ENCODE measurements at places on chromosomes 5 and 9. TPM values are rescaled to one million over a fixed set of nuclear protein-coding genes. Genes with fewer than 3 reads are reported as not detected.

DNA sequence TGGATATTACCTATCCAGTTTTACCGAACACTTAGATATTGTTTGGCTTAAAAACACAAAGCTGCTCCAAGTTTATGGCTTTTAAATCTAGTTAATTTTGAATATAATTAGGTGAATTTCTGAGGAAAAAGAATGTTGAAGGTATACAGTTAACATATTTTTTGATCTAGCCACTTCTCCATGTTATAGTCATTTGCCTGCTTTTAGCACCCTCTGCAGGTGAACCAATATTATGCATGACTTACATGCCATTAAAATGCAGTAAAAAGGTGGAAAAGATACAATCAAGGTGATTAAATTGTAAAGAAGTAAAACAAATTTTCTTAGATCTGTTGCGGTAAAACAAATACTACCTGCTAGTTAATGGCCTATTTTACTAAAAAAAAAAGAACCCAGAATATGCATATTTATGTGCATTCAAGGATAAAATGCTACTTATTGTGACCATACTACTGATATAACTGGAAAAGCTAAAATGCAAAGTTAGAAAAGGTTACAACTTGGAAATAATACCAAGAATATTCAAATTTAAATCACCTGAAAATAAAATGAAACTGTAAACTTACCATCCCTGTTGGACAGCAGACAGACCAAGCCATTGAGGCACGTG is 132.1 kb downstream of the AP3B1 start:
- no peaks in the 10 kb centered on the region for H3K4me1 ChIP-seq
- peak; percentile 47 for DNase-seq

The ACSL6 gene
- total RNA-seq = 0.19 TPM

The CCDC171 gene
- total RNA-seq = 1.1 TPM

GRCh38 chr5:163912046-163912445 is 406.6 kb downstream of the MAT2B start:
- H3K4me3 ChIP-seq = no peak overlapping the region
- H3K36me3 ChIP-seq = no peaks in the 10 kb centered on the region
- no peaks in the 10 kb centered on the region for H3K27me3 ChIP-seq
- H3K27ac ChIP-seq = no peak overlapping the region
- no peak for DNase-seq

The PDGFRB gene
- total RNA-seq = 5.9 TPM

The SLC1A3 gene
- 195 TPM for total RNA-seq

GRCh38 chr9:114278356-114278755 is 44.5 kb upstream of the ORM1 start:
- H3K27me3 ChIP-seq = no peaks in the 10 kb centered on the region
- H3K27ac ChIP-seq = no peak overlapping the region
- H3K4me1 ChIP-seq = peaks cover 4% of the 10 kb centered on the region
- no peak for DNase-seq

The MARCHF11 gene
- total RNA-seq = 0.86 TPM

GRCh38 chr9:133703591-133704399 is 34.4 kb downstream of the SARDH start:
- H3K27ac ChIP-seq = no peak overlapping the region
- H3K27me3 ChIP-seq = no peaks in the 10 kb centered on the region
- no peaks in the 10 kb centered on the region for H3K36me3 ChIP-seq
- 0 out of 2 replicates have a peak, but pooled peaks cover 4% of the 10 kb centered on the region for H3K4me1 ChIP-seq

- no peaks in the 10 kb centered on the region for H3K27me3 ChIP-seq
- H3K4me3 ChIP-seq = no peak overlapping the region
- H3K4me1 ChIP-seq = 0 out of 2 replicates have a peak, but pooled peaks cover 4% of the 10 kb centered on the region
- no peak for DNase-seq
- peaks cover 3% of the 10 kb centered on the region for H3K36me3 ChIP-seq
Measured at GRCh38 chr5:14464096-14464495, 117.5 kb upstream of the OTULINL start.

The HAVCR1 gene
- 135 TPM for total RNA-seq

DNA sequence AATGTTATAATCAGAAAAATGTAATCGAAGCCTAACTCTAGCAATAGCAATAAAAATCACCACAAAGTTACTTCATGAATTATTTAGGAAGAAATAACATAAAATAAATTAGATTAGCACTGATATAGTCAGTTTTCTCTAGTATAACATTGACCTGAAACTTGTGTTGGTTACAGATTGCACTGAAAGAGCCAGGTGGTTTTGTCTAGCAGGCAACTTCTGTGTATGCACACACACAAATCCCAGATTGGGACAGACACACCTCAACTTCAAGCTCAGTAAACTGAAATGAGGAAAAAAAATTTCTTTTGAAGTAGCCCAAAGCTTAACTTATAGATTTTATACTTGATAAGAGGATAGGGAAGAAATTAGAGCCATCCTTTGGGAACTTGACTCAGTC is 129.3 kb downstream of the EFNA5 start:
- peaks cover 10% of the 10 kb centered on the region for H3K4me1 ChIP-seq
- H3K27me3 ChIP-seq = no peaks in the 10 kb centered on the region
- H3K36me3 ChIP-seq = no peaks in the 10 kb centered on the region
- DNase-seq = no peak
- H3K4me3 ChIP-seq = no peak overlapping the region
- H3K27ac ChIP-seq = no peak overlapping the region

The HRH2 gene
- total RNA-seq = not detected

The C5orf58 gene
- not detected for total RNA-seq

- H3K4me3 ChIP-seq = no peak overlapping the region
- no peaks in the 10 kb centered on the region for H3K27me3 ChIP-seq
- DNase-seq = no peak
- H3K4me1 ChIP-seq = no peaks in the 10 kb centered on the region
Measured at GRCh38 chr5:30839956-30840355, 353.5 kb upstream of the CDH6 start.

- peaks cover 6% of the 10 kb centered on the region for H3K4me1 ChIP-seq
- no peak overlapping the region for H3K27ac ChIP-seq
- H3K36me3 ChIP-seq = no peaks in the 10 kb centered on the region
- DNase-seq = no peak
- no peak overlapping the region for H3K4me3 ChIP-seq
- H3K27me3 ChIP-seq = no peaks in the 10 kb centered on the region
Measured at GRCh38 chr9:113695901-113696300, 180.2 kb upstream of the ZNF618 start.

- no peak overlapping the region for H3K27ac ChIP-seq
- DNase-seq = no peak
- no peaks in the 10 kb centered on the region for H3K36me3 ChIP-seq
- no peaks in the 10 kb centered on the region for H3K27me3 ChIP-seq
- H3K4me1 ChIP-seq = no peaks in the 10 kb centered on the region
Measured at GRCh38 chr5:109697339-109697738, 7.6 kb downstream of the MAN2A1 start.

The SLC36A3 gene
- total RNA-seq = not detected

- H3K27ac ChIP-seq = no peak overlapping the region
- no peaks in the 10 kb centered on the region for H3K36me3 ChIP-seq
- DNase-seq = no peak
- no peaks in the 10 kb centered on the region for H3K27me3 ChIP-seq
- H3K4me1 ChIP-seq = no peaks in the 10 kb centered on the region
- no peak overlapping the region for H3K4me3 ChIP-seq
Measured at GRCh38 chr9:137367506-137368430, 55.2 kb downstream of the EXD3 start.

- H3K27me3 ChIP-seq = no peaks in the 10 kb centered on the region
- DNase-seq = no peak
- H3K4me1 ChIP-seq = no peaks in the 10 kb centered on the region
- no peaks in the 10 kb centered on the region for H3K36me3 ChIP-seq
Measured at GRCh38 chr9:125227761-125228160, 13.4 kb downstream of the HSPA5 start.

GRCh38 chr5:172082180-172082579 is 75.7 kb upstream of the FBXW11 start:
- peaks cover 11% of the 10 kb centered on the region for H3K4me1 ChIP-seq
- no peak overlapping the region for H3K4me3 ChIP-seq
- no peaks in the 10 kb centered on the region for H3K36me3 ChIP-seq
- DNase-seq = no peak
- no peak overlapping the region for H3K27ac ChIP-seq
- H3K27me3 ChIP-seq = no peaks in the 10 kb centered on the region

DNA sequence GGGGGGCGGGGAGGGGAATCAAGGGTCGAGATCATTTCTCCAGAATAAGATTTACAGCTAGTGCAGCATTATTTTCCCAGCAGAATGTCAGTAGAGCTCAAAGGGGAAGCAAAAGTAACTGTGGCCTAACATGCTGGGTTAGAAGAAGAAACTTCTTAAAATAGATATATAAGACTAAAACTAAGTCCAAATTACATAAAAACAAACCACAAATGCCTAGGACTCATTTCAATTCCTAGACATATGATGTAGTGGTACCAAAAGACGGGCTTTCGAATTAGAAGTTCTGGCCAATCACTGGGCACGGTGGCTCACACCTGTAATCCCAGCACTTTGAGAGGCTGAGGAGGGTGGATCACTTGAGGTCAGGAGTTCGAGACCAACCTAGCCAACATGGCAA is 20.8 kb upstream of the MELK start:
- H3K27ac ChIP-seq = no peak overlapping the region
- no peaks in the 10 kb centered on the region for H3K4me1 ChIP-seq
- no peaks in the 10 kb centered on the region for H3K27me3 ChIP-seq

- H3K27ac ChIP-seq = no peak overlapping the region
- no peaks in the 10 kb centered on the region for H3K4me1 ChIP-seq
- no peak for DNase-seq
- no peaks in the 10 kb centered on the region for H3K27me3 ChIP-seq
Measured at GRCh38 chr9:70250221-70250620, 8.6 kb upstream of the SMC5 start.

DNA sequence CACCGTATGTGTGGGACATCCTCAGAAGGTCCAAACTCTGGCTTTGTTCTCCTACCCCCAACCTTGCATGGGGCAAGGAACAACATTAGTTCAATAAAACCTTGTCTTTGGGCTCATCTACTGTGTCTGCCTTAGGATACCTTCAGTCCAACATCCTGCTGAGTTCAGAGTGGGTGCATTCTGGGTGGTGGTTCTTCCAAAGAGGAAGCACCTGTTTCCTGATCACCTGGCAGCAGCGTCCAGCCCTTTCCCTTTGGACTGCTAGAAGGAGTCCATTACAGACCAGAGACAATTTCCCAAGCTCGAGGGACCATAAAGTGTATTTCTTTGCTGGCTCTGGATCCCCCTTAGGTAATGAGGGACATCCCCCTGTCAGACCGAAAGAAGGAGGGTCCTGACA is 154.1 kb downstream of the SEMA6A start:
- no peak overlapping the region for H3K27ac ChIP-seq
- no peaks in the 10 kb centered on the region for H3K4me1 ChIP-seq
- no peaks in the 10 kb centered on the region for H3K27me3 ChIP-seq
- DNase-seq = no peak
- H3K4me3 ChIP-seq = no peak overlapping the region

GRCh38 chr5:111942201-111942600 is 185.2 kb upstream of the NREP start:
- H3K4me1 ChIP-seq = no peaks in the 10 kb centered on the region
- H3K27ac ChIP-seq = no peak overlapping the region
- DNase-seq = no peak

DNA sequence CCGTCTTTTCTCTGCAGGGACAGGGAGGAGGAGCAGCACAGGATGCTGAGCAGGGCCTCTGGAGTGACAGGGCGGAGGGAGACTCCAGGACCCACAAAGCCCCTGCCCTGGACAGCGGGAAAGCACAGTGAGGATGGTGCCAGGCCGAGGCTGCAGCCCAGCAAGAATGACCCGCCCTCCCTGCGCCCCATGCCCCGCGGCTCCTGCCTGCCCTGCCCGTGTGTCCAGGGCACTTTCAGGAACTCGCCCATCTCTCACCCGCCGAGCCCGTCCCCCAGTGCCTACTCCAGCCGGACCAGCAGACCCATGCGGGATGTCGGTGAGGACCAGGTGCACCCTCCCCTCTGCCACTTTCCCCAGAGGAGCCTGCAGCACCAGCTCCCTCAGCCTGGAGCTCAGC is 9.1 kb upstream of the EXOC3 start:
- H3K4me3 ChIP-seq = no peak overlapping the region
- H3K4me1 ChIP-seq = peaks cover 7% of the 10 kb centered on the region
- H3K27me3 ChIP-seq = no peaks in the 10 kb centered on the region
- H3K27ac ChIP-seq = no peak overlapping the region
- H3K36me3 ChIP-seq = no peaks in the 10 kb centered on the region

DNA sequence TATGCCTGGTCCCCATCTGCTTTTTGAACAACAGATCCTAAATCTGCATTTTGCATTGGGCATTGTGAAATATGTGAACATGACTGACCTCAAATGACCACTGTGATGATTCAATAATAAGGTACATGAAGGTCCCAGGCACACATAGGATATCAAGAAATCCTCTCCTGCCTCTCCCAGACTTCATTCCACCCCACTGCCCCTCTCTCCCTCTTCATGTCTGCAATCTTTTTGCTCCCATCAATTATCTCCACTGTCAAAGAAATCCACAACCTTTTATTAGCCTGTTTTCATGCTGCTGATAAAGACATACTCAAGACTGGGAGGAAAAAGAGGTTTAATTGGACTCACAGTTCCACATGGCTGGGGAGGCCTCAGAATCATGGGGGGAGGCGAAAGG is 476.7 kb downstream of the CTNND2 start:
- no peak for DNase-seq
- no peaks in the 10 kb centered on the region for H3K36me3 ChIP-seq
- no peak overlapping the region for H3K27ac ChIP-seq
- H3K27me3 ChIP-seq = no peaks in the 10 kb centered on the region
- H3K4me1 ChIP-seq = no peaks in the 10 kb centered on the region

GRCh38 chr5:113390224-113390623 is 44.6 kb downstream of the TSSK1B start:
- no peak overlapping the region for H3K27ac ChIP-seq
- H3K36me3 ChIP-seq = no peaks in the 10 kb centered on the region
- H3K4me1 ChIP-seq = no peaks in the 10 kb centered on the region
- no peak for DNase-seq
- no peak overlapping the region for H3K4me3 ChIP-seq
- no peaks in the 10 kb centered on the region for H3K27me3 ChIP-seq

GRCh38 chr9:32906213-32906612 is 95.2 kb downstream of the APTX start:
- no peaks in the 10 kb centered on the region for H3K36me3 ChIP-seq
- H3K4me1 ChIP-seq = peaks cover 13% of the 10 kb centered on the region
- no peaks in the 10 kb centered on the region for H3K27me3 ChIP-seq

- no peaks in the 10 kb centered on the region for H3K36me3 ChIP-seq
- H3K27me3 ChIP-seq = no peaks in the 10 kb centered on the region
- H3K4me1 ChIP-seq = no peaks in the 10 kb centered on the region
- no peak overlapping the region for H3K4me3 ChIP-seq
- DNase-seq = peak; percentile 66
Measured at GRCh38 chr5:154868702-154869101, 10.3 kb downstream of the CNOT8 start.

- H3K4me3 ChIP-seq = no peak overlapping the region
- H3K36me3 ChIP-seq = no peaks in the 10 kb centered on the region
- no peak for DNase-seq
Measured at GRCh38 chr5:146082798-146083197, 22.6 kb downstream of the PLAC8L1 start.

DNA sequence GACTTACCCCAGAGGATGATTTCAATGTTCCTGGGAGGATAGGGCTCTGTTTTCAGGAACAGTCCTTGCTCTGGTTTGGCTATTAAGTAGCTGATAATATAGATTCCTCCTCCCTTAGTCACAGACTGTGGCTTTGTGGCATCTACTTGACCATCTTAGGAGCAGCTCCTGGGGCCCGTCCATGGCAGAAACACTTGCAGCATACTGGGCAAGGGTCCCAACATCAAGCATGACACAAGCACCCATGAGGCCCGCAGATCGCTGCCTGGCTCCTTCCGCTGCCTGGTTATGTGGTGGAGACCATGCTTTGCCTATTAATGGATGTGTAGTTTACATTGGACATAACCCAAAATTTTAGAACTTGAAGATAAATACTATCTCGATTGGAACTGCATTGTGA is 170.1 kb downstream of the ICE1 start:
- no peak overlapping the region for H3K27ac ChIP-seq
- DNase-seq = no peak
- no peaks in the 10 kb centered on the region for H3K4me1 ChIP-seq
- no peak overlapping the region for H3K4me3 ChIP-seq
- no peaks in the 10 kb centered on the region for H3K27me3 ChIP-seq

Data from Caco-2 (cell line).